Urinary bladder (tissue), 4 donors: ENCODE measurements at places on chromosomes 7 and 10.

- no peak for DNase-seq
Observed at GRCh38 chr7:30894009-30894408, 17.6 kb upstream of the AQP1 start.

- no peak for DNase-seq
Observed at GRCh38 chr7:55360486-55360885, 4.7 kb upstream of the LANCL2 start.

DNA sequence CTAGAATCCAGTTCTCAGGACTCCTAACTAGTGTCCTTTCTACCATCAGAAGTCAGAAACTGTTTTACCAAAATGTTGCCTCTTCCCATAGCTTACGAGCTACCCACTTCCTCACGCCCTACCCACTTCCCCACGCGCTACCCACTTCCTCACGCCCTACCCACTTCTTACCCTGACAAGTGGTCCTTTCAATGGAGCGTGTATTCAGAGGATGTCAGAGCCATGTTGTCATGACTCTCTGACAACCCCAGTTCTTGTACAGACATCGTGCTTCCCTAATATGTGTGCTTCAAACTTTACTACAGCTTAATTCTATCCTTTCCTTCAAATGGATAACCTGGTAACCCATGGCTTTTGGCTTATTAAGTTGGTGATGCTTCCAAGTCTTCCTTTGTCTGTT lies 84.8 kb upstream of the PHF14 start:
- DNase-seq, result no peak

GRCh38 chr7:97016381-97017191 lies 8.0 kb downstream of the DLX5 start:
- no peak for DNase-seq

DNA sequence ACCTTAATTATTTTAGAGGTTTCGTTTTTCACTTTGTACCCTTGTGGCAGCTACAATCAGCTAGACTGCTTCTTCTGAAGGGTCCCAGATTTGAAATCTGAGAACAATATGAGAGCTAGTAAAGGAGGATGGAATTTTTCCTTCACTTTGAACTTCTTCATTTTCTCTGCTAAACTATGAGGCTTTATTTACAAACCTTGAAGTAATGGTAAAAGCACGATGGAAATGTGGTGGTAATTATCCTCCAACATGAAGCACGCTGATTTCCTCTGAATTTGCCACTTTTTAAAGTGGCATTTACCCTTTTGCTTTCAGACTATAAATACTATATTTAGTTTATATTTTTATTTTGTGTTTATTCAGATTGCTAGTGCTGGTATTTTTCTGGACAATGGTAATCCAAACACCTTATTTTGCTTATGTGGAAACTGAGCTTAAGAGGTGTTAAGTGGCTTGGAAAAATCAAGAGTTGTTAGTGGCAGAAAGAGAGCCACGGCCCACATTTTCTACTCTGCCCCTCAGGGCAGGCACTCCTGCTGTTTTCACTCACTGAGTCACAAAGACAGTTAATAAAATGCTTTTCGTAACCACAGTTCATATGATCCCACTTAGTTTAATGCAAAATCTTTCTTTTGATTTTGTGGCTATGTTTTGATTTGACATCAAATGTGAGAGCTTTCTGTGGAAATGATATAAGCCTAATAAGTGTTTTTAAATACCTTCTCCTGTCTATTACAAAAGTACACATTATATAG lies 2.7 kb downstream of the SSMEM1 start:
- no peak for DNase-seq

- no peak for DNase-seq
Observed at GRCh38 chr7:15504351-15504750, 57.5 kb downstream of the AGMO start.

DNA sequence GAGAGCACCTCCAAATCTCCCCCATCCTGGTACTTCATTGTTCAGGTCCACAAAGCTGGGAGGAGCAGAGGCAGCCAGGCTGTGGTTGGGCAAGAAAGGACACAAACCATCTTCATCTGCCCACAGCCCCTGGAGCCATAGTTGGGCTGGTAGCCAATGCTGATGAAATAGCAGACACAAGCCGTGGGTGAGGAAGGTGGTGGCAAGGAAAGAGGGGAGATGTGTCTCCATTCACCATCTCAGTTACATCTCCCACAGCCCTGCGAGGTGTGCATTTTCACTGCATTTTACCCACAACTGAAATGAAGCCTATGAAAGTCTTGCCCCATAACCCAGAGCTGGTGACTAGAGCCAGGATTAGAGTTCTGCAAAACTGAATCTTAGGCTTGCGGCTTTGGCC lies 35.0 kb downstream of the PIK3AP1 start:
- no peak for DNase-seq

GRCh38 chr10:129631870-129632623 lies 165.0 kb downstream of the MGMT start:
- DNase-seq, result no peak

DNA sequence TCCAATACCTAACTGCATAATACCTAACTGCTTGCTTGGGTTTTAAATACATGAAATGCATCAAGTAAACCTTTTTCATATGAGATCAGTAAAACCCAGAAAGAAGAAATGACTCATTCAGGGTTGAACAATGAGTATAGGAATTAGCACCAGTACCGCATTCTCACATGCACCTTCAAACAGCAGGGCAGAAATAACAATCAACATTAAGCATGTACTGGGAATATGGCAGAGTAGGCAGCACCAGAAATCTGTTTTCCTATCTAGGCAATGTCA lies 850.3 kb upstream of the SORCS1 start:
- DNase-seq, result no peak

DNA sequence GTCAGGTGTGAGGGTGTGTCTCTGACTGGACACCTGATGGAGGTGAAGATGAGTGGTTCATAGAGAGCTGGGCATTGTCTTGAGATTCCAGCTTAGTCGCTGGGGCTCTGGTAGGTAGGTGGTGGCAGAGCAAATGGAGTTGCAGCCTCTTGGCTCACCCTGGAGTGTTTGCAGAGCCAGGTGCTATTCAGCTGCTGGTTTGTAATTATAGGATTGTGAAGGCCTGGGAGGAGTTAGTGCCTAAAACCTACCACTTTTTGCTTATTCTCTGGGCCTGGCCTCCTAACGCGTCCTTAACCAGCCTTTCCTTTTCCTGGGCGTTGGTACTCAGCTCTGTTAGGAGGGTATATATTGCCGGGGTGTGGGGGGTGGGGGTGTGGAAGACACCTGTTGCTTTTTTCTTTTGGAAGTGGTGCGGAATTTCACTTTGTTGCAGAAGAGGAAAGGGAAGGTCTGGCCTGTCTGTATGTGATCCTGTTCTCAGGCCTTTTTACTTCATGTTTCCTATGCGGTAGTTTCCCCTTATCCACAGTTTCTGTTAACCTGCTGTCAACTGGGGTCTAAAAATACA lies 3.2 kb downstream of the PPRC1 start:
- no peak for DNase-seq

- no peak for DNase-seq
Observed at GRCh38 chr10:34024693-34025425, 690.4 kb upstream of the NRP1 start.

DNA sequence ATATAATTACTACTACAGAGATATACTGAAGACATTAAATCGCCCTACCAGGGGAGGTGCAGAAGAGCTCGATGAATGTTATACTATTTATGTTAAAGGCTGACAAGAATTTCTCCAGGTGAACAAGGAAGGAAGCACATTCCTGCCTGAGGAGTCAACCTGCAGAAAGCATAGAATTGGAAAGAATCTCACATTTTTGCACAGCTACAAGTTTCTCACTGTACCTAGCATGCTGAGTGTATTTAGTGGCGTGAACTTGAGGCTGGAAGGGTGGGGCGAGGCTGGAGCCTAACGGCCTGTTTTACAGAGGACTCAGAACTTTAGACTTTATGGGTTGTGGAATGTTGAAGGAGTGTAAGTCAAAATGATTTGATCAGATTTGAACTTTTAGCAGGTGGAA lies 373.6 kb upstream of the LRGUK start:
- DNase-seq, result no peak

GRCh38 chr10:118339111-118339510 lies 3.0 kb downstream of the FAM204A start:
- no peak for DNase-seq

DNA sequence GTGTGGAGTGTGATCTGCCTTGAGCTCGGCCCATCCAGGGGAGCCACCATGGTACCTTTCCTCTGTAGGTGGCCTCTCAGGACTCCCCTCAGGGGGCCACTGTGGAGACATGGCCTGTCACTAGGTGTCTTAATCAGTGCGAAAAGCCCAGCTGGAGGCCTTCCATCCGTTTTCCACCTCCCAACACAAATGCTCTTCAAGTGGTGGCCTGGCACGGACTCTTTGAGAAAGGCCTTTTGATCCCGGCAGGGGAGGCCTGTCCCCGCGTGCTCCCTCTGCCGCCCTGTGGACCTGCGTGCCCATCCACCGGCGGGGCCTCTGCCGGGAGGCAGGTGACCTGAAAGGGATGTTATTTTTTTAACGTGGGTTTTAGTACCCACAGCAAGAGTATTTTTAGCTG lies 149.5 kb downstream of the RGS10 start:
- DNase-seq, result no peak

- no peak for DNase-seq
Observed at GRCh38 chr10:78494179-78494578, 460.5 kb downstream of the RPS24 start.

GRCh38 chr7:149669121-149669818 lies 104.1 kb downstream of the ZNF467 start:
- DNase-seq, result no peak

DNA sequence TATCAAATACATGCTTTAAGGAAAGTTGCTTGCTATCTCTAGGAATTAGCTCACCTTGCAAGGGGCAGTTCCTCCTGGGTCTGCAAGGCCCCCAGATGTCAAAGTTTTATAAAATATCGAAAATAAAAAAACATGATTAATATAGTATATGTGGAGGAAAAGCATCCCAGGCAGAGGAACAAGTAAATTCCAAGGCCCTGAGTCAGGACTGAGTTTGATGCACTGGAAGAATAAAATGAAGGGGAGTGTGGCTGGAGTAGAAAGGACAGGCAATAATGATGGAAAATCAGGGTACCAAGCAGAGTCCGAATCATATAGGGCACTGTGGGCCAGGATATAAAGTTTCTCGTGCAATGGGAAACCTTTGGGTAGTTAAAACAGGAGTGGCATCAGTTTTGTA lies 112.4 kb upstream of the EEPD1 start:
- DNase-seq, result no peak

DNA sequence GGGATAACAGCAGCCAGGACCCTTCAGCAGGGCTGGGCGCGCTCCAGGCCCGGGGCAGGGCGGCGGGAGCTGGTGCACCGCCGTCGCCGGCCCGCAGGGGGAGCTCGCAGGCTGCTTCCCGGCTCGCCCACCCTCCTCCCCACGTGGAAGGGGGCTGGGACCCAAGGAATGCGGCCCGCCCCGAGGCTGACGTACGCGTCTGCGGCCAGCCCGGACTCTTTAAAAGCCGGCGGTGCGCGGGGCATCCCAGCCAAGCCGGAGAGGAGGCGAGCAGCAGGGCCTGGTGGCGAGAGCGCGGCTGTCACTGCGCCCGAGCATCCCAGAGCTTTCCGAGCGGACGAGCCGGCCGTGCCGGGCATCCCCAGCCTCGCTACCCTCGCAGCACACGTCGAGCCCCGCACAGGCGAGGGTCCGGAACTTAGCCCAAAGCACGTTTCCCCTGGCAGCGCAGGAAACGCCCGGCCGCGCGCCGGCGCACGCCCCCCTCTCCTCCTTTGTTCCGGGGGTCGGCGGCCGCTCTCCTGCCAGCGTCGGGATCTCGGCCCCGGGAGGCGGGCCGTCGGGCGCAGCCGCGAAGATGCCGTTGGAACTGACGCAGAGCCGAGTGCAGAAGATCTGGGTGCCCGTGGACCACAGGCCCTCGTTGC lies at the start of gene PFKFB3:
Gene PFKFB3, plus strand, starts transcription at position 249 of the 647 bp plus-strand sequence. Its CDS starts 329 bp downstream, at position 578.
- peak; percentile 87 for DNase-seq

GRCh38 chr7:86006909-86007308 lies 636.8 kb upstream of the GRM3 start:
- no peak for DNase-seq

DNA sequence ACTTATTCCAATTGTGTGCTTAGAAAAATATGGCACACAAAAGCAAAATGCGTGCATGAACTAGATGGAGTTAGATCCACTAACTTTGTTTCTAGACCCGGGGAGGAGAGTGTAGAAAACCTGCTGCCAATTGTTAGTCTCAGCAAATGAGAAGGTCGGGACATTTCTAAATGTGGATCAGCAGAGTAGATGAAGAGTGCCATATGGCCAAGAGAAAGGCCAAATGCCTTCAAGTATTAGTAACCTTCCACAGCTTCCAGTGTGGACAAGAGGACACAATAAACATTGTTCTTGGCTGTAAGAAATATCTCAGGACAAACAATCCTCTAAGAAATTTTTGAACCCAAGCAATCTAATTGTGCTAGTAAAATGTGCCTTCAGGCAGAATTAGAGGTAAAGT lies 690.3 kb downstream of the REEP3 start:
- DNase-seq, result no peak

GRCh38 chr7:147952918-147953317 lies 637.6 kb upstream of the C7orf33 start:
- no peak for DNase-seq

GRCh38 chr10:119415536-119416503 lies 126.7 kb downstream of the RGS10 start:
- DNase-seq, result no peak

DNA sequence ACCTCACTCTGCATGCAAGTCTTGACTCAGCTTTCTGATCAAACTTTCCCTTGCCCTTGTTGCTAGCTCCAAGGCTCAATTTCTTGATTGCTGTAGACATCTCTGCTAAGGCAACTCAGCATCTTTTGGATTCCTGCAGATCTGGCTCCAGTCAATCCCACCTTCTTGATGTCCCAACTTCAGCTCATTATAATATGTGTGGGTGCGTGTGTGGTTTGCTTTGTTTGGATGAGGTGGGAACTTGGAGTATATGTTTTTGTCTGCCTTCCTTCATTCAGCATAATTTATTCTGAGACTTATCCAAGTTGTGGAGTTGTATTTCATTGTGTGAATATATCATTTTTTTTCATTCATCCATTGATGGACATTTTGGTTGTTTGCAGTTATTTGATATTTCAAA lies 364.8 kb upstream of the IGFBP3 start:
- no peak for DNase-seq

GRCh38 chr7:36312915-36313334 lies 76.7 kb upstream of the ANLN start:
- no peak for DNase-seq

GRCh38 chr10:84097787-84098353 lies 41.4 kb upstream of the GHITM start:
- DNase-seq, result no peak

- no peak for DNase-seq
Observed at GRCh38 chr10:81969136-81969535, 94.1 kb downstream of the NRG3 start.

DNA sequence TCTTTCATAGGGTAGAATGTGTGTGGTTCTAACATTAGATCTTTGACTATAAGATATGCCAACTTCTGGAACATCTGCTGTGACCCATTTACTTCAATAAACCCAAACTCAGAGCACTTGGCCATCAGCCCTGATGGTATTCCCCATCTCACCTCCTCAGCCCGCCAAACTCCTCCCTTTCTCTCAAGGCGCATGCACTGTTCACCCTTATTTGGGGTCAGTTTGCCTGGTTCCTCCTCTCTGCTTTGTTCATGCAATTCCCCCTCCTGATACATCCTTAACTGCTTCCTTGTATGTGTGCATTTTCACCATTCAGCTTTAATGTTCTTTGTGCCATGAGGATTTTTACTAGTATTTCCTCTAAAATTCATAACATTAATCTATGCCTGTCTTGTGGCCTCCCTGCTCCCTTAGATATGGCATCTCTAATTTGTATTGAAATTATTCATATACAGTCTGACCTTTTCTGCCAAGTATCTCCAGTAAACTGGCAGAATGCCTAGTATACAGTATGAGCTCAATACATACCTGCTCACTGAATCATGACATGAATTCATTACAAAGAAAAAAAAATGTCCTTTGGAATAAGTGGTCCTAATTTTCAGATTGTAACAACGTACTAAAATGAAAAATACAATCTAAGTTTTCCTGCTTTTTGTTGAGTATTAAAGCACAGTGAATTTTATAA lies 336.8 kb upstream of the IGFBP3 start:
- no peak for DNase-seq
